Muscle of leg (tissue), 16 donors: ENCODE measurements at places on chromosomes 11 and 22. TPM values are rescaled to one million over a fixed set of nuclear protein-coding genes. Genes with fewer than 3 reads are reported as not detected.

The OR5P2 gene
- total RNA-seq = not detected

The CTSW gene
- 0.75 TPM for total RNA-seq

The OR52I2 gene
- not detected for total RNA-seq

The DLG2 gene
- total RNA-seq = 14.5 TPM

The RIC3 gene
- total RNA-seq = 0.18 TPM

DNA sequence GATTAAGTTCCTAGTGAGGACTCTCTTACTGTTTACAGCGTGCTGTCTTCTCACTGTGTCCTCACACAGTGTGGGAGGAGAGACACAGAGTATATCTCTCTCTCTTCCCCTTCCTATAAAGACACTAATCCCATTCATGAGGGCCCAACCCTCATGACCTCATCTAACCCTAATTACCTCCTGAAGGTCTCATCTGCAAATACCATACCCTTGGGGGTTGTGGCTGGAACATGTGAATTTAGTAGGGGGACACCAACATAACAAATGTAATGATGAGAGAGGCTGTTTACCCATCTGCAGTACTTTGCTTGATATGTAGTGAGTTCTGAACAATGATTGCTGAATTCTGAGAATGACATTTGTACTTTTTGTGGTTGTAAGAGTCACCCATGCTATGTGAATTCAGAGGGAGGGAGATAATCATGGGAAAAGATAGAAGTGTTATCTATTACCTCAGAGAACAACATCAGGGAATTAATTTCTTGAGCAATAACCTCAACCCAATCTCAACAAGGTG is 4.9 kb upstream of the OR52W1 start:
- no peak overlapping the region for H3K4me3 ChIP-seq
- no peak overlapping the region for H3K27ac ChIP-seq
- no peaks in the 10 kb centered on the region for H3K36me3 ChIP-seq
- H3K4me1 ChIP-seq = no peaks in the 10 kb centered on the region
- no peaks in the 10 kb centered on the region for H3K27me3 ChIP-seq
- no peak for DNase-seq

DNA sequence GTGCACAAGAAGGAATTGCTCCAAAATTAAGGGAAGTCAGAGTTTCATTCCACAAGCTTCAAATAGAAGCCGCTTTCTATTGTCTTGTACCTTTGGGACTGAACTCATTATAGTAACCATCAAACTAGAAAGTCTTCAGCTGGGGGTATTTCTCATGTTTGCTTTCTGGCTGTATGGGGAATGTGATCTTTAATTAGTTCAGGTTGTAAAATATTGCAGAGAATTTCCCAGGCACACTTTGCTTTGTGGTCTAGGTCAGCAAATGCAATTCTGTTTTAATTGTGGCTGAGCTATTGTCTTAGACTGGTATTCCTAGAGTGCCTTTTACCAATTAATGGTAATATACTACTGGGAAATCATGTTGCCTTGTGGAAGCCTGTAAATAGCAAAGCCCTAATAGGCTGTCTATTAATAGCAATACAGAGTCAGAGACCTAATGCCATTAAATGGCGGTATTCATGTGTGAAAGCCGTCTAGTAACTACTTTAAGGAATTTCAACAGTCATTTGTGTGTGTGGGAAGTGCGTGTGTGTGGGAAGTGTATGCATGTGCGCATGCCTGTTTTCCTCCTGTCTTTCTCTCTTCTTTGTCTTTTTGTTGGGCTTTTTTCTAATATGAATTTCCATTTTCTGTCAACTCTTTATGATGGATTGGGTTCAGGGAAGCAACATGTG is 276.6 kb downstream of the FAT3 start:
- H3K27me3 ChIP-seq = no peaks in the 10 kb centered on the region
- H3K4me3 ChIP-seq = no peak overlapping the region
- H3K27ac ChIP-seq = no peak overlapping the region
- DNase-seq = no peak

DNA sequence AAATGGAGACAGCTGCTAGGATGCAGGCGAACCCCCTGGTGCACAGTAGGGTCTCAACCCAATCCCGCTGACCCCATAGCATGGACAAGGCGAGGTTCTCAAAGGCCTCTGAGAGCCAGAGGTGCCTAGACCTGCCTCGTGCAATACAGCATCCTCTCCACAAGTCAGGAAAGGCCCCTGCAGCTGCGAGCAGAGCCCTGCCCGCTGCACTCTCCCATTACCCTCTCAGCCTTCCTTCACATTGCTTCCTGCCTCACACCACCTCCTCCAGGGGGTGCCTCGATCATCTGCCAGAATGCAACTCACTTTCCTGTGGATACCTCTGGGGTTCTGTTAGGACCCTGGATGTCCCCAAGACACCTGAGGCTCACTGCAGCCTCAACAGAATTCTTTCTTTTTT is 42.8 kb upstream of the TCF20 start:
- peaks cover 74% of the 10 kb centered on the region for H3K27me3 ChIP-seq
- no peak for DNase-seq
- peaks cover 23% of the 10 kb centered on the region for H3K4me1 ChIP-seq
- H3K27ac ChIP-seq = no peak overlapping the region
- H3K4me3 ChIP-seq = no peak overlapping the region
- no peaks in the 10 kb centered on the region for H3K36me3 ChIP-seq

GRCh38 chr11:32050264-32050663 is 40.6 kb upstream of the RCN1 start:
- H3K4me1 ChIP-seq = peaks cover 10% of the 10 kb centered on the region
- no peaks in the 10 kb centered on the region for H3K27me3 ChIP-seq
- DNase-seq = no peak

- H3K4me3 ChIP-seq = no peak overlapping the region
- DNase-seq = peak; percentile 96
- H3K27me3 ChIP-seq = no peaks in the 10 kb centered on the region
- no peaks in the 10 kb centered on the region for H3K36me3 ChIP-seq
- H3K4me1 ChIP-seq = no peaks in the 10 kb centered on the region
- H3K27ac ChIP-seq = no peak overlapping the region
Observed at GRCh38 chr11:87398931-87399330, 361.2 kb downstream of the TMEM135 start.

GRCh38 chr22:17260950-17261349 is 41.7 kb upstream of the ADA2 start:
- no peak overlapping the region for H3K4me3 ChIP-seq
- H3K27me3 ChIP-seq = no peaks in the 10 kb centered on the region
- peaks cover 86% of the 10 kb centered on the region for H3K4me1 ChIP-seq
- no peak for DNase-seq

GRCh38 chr11:129710423-129710822 is 105.2 kb upstream of the TMEM45B start:
- no peak overlapping the region for H3K4me3 ChIP-seq
- H3K27ac ChIP-seq = no peak overlapping the region
- no peaks in the 10 kb centered on the region for H3K4me1 ChIP-seq
- H3K27me3 ChIP-seq = no peaks in the 10 kb centered on the region

DNA sequence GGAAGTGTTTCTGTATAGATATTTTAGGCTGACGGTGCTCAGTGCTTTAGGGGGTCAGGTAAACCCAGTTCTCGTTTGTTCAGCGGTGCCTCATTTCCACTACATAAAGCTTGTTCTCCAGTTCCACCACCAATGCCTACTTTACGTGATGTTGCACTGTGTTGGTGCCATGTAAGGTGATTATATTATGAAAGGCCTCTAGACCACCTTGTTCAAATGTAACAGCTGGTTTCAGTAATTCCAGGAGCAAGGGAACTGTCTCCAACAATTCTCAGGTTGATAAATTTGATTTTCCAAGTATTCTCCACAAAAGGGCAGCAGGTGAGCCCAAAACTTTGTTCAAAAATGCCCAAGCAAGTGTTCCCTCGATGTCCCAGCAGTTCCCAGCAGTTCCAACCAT is 83.7 kb upstream of the SEPTIN5 start:
- no peak for DNase-seq
- H3K4me1 ChIP-seq = peaks cover 4% of the 10 kb centered on the region
- no peak overlapping the region for H3K27ac ChIP-seq
- peaks cover 5% of the 10 kb centered on the region for H3K27me3 ChIP-seq
- no peaks in the 10 kb centered on the region for H3K36me3 ChIP-seq

- no peak overlapping the region for H3K27ac ChIP-seq
- no peaks in the 10 kb centered on the region for H3K36me3 ChIP-seq
- H3K4me1 ChIP-seq = peaks cover 9% of the 10 kb centered on the region
- H3K4me3 ChIP-seq = peak overlapping the region; percentile 21
Observed at GRCh38 chr11:134330611-134331353, 1.0 kb upstream of the GLB1L2 start.

GRCh38 chr22:42747701-42748513 is 27.2 kb upstream of the A4GALT start:
- H3K4me3 ChIP-seq = no peak overlapping the region
- DNase-seq = peak; percentile 59
- H3K36me3 ChIP-seq = no peaks in the 10 kb centered on the region
- H3K27me3 ChIP-seq = no peaks in the 10 kb centered on the region
- H3K4me1 ChIP-seq = peaks cover 33% of the 10 kb centered on the region
- H3K27ac ChIP-seq = peak overlapping the region; percentile 59

DNA sequence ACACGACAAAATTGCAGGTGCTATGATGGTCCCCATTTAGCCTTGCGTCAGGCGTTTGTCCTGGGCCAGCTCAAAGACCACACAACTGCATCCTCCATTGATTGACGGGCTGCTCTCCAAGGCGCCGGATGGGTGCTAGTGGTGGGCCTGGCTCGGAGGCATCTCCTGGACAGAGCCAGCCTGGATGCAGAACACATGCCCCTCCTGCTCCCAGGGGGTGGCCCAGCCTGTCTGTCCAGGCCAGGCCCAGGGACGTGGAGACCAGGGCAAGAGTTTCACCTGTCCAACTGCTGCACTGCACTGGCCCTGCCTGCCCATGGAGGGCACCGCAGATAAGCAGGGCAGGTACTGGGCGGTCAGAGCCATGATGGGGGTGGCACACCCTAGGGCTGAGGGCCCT is 23.4 kb upstream of the FGF19 start:
- peaks cover 2% of the 10 kb centered on the region for H3K4me1 ChIP-seq
- H3K36me3 ChIP-seq = no peaks in the 10 kb centered on the region
- H3K4me3 ChIP-seq = no peak overlapping the region
- H3K27ac ChIP-seq = no peak overlapping the region
- DNase-seq = no peak

GRCh38 chr11:19332476-19332875 is 91.7 kb upstream of the E2F8 start:
- H3K4me3 ChIP-seq = no peak overlapping the region
- no peak for DNase-seq
- H3K27ac ChIP-seq = no peak overlapping the region
- peaks cover 29% of the 10 kb centered on the region for H3K27me3 ChIP-seq
- H3K4me1 ChIP-seq = peaks cover 7% of the 10 kb centered on the region
- H3K36me3 ChIP-seq = no peaks in the 10 kb centered on the region

DNA sequence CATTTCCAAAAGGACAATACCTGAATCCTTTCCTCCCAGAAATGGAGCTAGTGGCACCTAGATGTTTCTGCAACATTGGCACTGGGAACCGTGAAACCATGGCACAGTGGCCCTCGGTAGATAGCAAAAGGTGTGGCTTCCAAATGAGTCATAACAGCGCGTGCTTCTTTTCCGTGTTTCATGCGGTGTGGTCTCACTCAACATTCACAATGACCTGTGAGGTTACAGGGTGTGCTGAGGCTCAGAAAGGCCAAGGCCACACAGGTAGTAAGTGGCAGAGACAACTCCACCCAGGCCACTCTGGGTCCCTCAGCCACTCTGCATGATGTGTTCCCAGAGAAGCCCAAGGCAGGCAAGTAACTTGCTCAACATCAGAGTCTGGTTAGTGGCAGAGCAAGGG is 67.4 kb downstream of the TP53I11 start:
- no peak overlapping the region for H3K27ac ChIP-seq
- peaks cover 41% of the 10 kb centered on the region for H3K4me1 ChIP-seq
- H3K4me3 ChIP-seq = no peak overlapping the region
- H3K27me3 ChIP-seq = peaks cover 5% of the 10 kb centered on the region

- H3K27ac ChIP-seq = no peak overlapping the region
- H3K4me3 ChIP-seq = no peak overlapping the region
- DNase-seq = no peak
- no peaks in the 10 kb centered on the region for H3K36me3 ChIP-seq
- peaks cover 22% of the 10 kb centered on the region for H3K4me1 ChIP-seq
Observed at GRCh38 chr11:2164861-2165555, 4.0 kb upstream of the INS start.

- H3K4me1 ChIP-seq = peaks cover 22% of the 10 kb centered on the region
- DNase-seq = peak; percentile 80
- no peaks in the 10 kb centered on the region for H3K36me3 ChIP-seq
- H3K4me3 ChIP-seq = no peak overlapping the region
- peak overlapping the region; percentile 45 for H3K27ac ChIP-seq
Observed at GRCh38 chr11:111000400-111001080, 245.0 kb upstream of the POU2AF2 start.

DNA sequence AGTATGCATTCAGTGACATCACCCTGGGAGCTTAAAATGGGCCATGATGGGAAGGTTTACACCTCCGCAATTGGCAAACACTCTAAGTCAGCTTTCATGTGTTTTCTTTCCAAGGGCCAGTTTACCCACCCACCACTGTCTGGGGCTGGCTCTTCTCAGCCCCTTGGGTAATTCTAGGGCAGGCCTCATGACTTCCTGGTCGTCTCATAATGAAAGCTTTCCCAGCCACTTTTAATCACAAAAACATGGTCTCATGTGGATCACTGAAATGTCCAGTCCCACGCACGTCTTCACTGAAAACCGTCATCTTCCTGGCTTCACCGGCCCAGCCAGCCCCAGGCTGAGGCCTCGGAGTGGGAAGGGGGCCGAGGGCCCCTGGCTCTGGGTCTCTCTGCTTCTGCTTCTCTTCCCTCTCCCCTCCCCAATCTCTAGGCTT is 58.5 kb upstream of the ANO1 start:
- H3K27me3 ChIP-seq = no peaks in the 10 kb centered on the region
- H3K27ac ChIP-seq = peak overlapping the region; percentile 85
- H3K4me3 ChIP-seq = no peak overlapping the region
- peak; percentile 91 for DNase-seq

- no peak overlapping the region for H3K27ac ChIP-seq
- H3K4me3 ChIP-seq = peak overlapping the region; percentile 30
- H3K27me3 ChIP-seq = no peaks in the 10 kb centered on the region
- no peaks in the 10 kb centered on the region for H3K36me3 ChIP-seq
Observed at GRCh38 chr22:41237707-41238569, 2.8 kb downstream of the CHADL start.

DNA sequence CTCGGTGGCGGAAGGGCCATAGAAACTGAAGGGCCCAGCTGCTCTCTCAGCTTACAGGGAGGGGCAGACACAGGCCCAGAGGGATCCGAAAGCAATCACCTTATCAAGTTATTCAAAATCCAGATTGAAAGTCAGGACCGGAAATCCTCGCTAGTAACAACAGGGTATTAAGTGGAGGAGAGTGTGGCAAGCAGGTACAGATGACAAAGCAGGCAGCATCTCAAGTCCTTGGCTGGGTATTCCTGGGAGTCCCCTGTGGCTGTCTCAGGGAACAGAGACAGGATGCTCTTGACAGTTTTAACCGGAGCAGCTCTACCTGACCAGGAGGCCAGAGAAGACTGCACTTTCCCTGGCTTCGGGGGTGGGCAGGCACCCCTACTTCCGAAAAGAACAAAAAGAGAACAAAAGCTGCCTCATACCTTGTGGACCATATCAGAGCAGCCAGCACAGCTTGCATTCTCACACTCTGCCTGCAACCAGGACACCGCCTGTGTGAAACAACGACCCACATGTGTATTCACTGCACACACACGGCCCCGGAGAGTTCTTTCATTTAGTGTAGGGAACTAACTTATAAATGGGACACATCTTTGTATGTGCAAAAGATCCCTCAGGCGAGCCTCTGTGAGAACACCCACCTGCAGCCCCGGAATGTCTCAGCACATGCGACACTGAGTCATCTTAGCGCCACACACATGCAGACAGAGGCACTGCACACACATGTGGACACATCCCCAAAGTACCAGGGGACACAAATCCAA is 78.3 kb downstream of the MICAL3 start:
- H3K36me3 ChIP-seq = no peaks in the 10 kb centered on the region
- H3K27ac ChIP-seq = no peak overlapping the region
